Progenitor cell of endocrine pancreas (in vitro differentiated cells): ENCODE measurements at places on chromosomes 2 and 18.

DNA sequence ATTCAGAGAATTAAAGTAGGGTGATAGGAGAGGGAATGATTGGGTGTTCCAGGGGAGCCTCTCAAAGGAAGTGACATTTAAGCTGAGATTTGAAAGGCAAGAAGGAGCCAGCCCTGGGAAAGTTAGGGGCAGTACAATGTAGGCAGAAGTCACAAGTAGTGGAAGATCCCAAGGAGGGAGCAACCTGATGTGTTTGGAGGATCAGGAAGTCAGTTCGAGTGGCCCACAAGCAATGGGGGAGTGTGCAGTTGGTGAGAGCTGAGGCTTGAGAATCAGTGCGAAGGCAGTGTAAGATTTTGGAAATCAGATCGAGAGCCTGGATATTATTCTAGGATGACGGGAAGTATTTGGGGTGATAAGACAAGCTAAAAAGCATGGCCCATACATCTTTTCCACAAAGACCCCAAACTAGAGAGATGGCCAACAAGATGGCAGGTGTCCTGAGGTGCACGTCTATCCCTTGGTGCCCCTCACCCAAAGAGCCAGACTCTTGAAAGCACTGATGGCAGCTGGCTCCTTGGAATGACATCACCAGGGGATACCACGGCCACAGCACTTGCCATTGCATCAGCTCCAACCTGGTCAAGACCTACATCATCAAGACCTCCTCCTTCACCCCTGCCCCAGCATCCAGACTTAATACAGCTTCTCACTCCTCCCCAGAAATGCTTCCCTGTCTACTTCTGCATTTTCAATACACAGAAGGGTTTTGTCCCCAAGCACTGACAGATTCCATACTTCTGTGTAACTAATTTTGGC is 127.3 kb downstream of the BCL2 start:
- H3K27ac ChIP-seq: no peak overlapping the region
- H3K4me3 ChIP-seq: no peak overlapping the region
- no peaks in the 10 kb centered on the region for H3K36me3 ChIP-seq

GRCh38 chr18:44759925-44760342 is 79.2 kb downstream of the SETBP1 start:
- no peaks in the 10 kb centered on the region for H3K27me3 ChIP-seq
- peaks cover 23% of the 10 kb centered on the region for H3K4me1 ChIP-seq
- H3K27ac ChIP-seq: peak overlapping the region; percentile 40
- no peak for DNase-seq

DNA sequence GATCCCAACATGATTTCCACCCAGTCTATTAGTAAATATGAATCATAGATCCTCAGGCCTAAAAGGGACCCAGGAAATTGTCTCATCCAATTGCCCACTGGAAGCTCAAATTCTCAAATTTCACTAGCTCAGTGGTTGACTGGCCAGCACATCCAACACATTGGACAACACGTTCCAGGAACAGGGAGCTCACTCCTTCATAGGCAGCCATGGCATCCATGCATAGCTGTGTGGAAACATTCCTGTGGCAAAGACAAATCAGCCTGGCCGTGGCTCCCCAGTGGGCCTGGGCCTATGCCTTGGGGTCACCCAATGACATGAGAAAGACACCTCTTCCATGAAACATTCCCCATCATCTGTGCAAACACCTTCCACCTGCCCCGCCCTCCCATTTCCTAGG is 261.1 kb downstream of the ANAPC1 start:
- H3K4me1 ChIP-seq: peaks cover 1% of the 10 kb centered on the region
- no peak for DNase-seq
- no peak overlapping the region for H3K27ac ChIP-seq
- peaks cover 4% of the 10 kb centered on the region for H3K27me3 ChIP-seq
- no peak overlapping the region for H3K4me3 ChIP-seq

DNA sequence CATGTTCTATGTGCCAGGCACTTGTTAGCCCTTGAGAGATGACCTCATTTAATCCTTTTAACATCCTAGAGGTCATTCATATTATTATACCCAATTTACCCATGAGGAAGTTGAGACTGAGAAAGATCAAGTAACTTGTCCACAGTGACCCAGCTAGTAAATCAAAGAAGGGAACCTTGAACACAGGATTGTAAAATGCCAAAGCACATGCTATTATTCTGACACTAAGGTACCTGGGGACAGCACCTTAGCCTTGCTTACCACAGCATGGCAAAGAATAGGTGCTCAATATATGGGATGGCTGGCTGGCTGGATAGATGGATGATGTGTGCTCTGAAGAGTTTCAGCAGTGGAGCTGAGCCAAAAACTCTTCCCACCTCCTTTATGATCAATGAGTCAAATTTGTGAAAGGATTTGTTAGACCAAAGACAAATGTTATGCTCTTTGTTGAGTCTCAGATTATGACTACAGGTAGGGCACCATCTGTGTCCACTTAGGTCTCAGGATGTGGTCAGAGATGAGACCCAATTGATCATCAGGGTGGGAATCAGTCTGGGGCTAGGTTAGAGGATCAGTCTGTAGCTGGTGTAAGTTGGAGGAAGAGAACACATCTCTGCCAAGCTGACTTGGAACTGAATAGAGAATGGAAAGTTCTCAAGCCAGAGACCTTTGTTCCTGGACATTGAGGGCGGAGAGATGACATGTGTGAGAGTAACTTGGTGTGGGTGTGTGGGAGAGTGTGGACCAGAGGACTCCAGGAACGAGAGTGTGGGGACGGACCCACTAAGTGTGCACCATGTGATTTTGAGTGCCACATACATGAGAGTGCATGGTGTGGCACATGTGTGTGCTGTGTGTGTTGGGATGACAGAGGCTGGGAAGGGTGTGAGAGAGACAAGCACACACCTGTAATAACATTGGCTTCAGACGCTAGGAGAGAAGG is 16.3 kb upstream of the PKDCC start:
- peaks cover 41% of the 10 kb centered on the region for H3K4me1 ChIP-seq
- no peak overlapping the region for H3K27ac ChIP-seq
- H3K36me3 ChIP-seq: no peaks in the 10 kb centered on the region
- no peaks in the 10 kb centered on the region for H3K27me3 ChIP-seq
- H3K4me3 ChIP-seq: no peak overlapping the region

DNA sequence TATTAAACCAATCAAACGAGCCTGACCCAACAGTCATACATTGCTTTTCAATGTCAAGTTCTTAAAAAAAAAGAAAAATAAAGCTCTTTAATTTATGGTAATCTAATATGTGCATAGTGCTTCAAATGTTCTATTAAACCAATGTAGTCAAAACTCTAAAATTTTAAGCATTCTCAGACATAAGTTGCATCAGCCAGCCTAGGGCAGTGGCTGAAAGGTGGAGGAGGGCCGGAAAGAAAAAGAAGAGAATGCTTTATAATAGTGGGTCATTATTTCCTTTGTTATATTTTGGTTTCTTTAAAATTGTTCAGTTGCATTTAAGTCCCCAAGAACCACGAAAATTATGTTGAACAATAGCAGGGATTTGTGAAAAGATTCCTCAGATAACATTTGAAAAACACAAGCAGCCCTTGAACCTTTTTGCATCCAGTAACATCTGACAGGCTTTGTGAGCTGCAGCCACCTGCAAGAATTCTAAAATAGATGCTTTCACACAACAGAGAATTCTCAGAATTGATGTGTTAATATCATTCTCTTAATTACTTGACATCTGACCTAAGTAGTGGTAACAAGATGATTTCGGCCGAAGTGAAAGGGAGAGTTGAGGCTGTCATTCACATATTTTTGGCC is 252.1 kb downstream of the CDCA7 start:
- H3K27me3 ChIP-seq: peaks cover 2% of the 10 kb centered on the region
- H3K4me3 ChIP-seq: no peak overlapping the region
- peaks cover 10% of the 10 kb centered on the region for H3K4me1 ChIP-seq
- DNase-seq: no peak

GRCh38 chr2:25489631-25490030 is 147.9 kb upstream of the DNMT3A start:
- peaks cover 2% of the 10 kb centered on the region for H3K36me3 ChIP-seq
- peaks cover 16% of the 10 kb centered on the region for H3K4me1 ChIP-seq
- H3K27me3 ChIP-seq: no peaks in the 10 kb centered on the region
- no peak overlapping the region for H3K4me3 ChIP-seq
- no peak overlapping the region for H3K27ac ChIP-seq

DNA sequence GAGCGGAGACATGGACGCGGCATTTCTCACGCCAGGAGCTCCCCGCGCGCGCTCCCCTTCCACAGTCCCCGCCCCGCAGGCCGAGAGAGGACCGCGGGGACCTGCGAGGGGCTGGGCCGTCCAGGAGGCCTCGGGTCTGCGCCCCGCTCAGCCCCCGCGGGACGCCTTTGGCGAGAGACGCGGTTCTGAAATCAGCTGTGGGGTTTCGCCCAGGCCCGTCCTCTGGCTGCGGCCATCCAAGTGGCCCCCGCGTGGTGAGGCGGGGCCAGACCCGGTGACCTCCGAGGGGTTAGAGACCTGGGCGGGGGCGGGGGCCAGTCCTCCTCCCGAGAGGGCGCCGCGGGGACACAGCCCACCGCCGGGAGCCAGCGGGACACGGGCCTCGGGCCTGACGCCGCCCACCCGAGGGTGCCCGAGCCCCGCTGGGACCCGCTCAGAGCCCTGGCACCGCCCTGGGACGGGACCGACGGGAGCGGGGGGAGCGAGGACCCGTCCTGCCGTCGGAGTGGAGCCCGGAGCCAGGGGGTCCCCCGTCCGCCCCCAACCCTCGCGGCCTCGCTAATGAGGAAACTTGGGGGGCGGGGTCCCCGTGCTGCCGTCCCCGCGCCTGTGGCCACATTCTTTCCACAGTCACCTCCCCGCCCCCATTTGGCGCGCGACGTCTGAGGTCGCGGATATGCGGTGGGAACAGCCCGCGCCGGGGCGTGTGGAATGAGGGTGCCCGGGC is 6.1 kb upstream of the SALL3 start:
- H3K27ac ChIP-seq: no peak overlapping the region
- peaks cover 1% of the 10 kb centered on the region for H3K4me1 ChIP-seq
- H3K36me3 ChIP-seq: no peaks in the 10 kb centered on the region
- DNase-seq: no peak
- no peak overlapping the region for H3K4me3 ChIP-seq

- H3K4me3 ChIP-seq: no peak overlapping the region
- no peaks in the 10 kb centered on the region for H3K27me3 ChIP-seq
- no peaks in the 10 kb centered on the region for H3K4me1 ChIP-seq
Observed at GRCh38 chr2:178920916-178921513, 113.8 kb upstream of the TTN start.

- DNase-seq: no peak
- no peaks in the 10 kb centered on the region for H3K36me3 ChIP-seq
- no peak overlapping the region for H3K27ac ChIP-seq
- no peak overlapping the region for H3K4me3 ChIP-seq
- H3K27me3 ChIP-seq: peaks cover 5% of the 10 kb centered on the region
- H3K4me1 ChIP-seq: peaks cover 10% of the 10 kb centered on the region
Observed at GRCh38 chr2:45678791-45679348, 27.4 kb downstream of the PRKCE start.

DNA sequence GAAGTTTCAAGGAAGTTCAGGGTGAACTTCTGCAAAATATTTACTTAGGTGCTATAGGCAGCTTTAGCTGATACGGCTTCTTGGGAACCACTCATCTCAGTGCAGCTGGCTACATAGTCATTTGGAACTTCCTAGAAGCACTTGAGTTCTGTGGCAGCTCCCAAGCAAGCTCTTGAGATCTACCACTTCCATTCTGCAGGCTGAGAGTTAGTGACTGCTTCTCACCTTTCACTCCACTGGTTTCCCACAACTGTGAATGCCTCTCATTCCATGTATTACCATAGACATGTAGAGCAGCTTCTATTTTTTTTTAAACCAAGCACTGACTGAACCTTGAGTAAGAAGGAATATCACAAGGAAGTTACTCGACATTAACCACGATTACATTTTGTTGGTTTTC is 994.1 kb upstream of the ACVR2A start:
- no peak overlapping the region for H3K4me3 ChIP-seq
- H3K27me3 ChIP-seq: peaks cover 3% of the 10 kb centered on the region
- H3K27ac ChIP-seq: no peak overlapping the region
- no peak for DNase-seq
- H3K36me3 ChIP-seq: no peaks in the 10 kb centered on the region

GRCh38 chr2:126650994-126651393 is 5.0 kb upstream of the GYPC start:
- no peak for DNase-seq
- H3K27ac ChIP-seq: no peak overlapping the region
- peaks cover 9% of the 10 kb centered on the region for H3K4me1 ChIP-seq
- H3K4me3 ChIP-seq: no peak overlapping the region
- peaks cover 15% of the 10 kb centered on the region for H3K27me3 ChIP-seq

DNA sequence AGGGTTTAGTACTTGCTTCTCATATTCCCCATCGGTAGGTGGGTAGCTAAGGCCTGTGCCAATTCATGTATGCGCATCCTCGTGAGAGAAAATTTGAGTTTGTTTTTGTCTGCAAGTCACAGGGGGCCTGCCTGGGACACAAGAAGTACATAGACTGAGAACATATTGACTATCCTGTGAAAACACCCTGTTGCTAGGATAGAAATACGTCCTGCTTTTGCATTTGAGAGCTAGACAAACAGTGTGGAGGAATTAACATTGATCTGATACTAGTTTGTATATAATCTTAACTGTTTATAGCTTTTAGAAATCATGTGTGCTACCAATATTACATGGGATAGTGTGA is 10.9 kb downstream of the WDR7 start:
- H3K27ac ChIP-seq: peak overlapping the region; percentile 35
- H3K36me3 ChIP-seq: no peaks in the 10 kb centered on the region
- peaks cover 32% of the 10 kb centered on the region for H3K4me1 ChIP-seq
- DNase-seq: no peak
- no peak overlapping the region for H3K4me3 ChIP-seq
- no peaks in the 10 kb centered on the region for H3K27me3 ChIP-seq

DNA sequence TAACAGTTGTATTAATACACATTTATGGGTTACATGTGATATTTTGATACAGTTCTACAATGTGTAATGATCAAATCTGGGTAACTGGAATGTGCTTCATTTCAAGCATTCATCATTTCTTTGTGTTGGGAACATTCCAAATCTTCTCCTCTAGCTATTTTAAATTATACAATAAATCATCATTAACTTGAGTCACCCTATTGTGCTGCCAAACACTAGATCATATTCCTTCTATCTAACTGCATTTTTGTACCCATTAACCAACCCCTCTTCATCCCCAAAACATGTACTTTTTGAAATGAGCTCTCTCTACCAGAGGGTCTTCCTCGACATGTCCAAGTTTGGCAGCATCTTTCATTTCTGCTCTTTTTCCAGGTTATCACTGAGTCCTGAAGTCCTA is 81.1 kb upstream of the TTC39C start:
- H3K36me3 ChIP-seq: no peaks in the 10 kb centered on the region

DNA sequence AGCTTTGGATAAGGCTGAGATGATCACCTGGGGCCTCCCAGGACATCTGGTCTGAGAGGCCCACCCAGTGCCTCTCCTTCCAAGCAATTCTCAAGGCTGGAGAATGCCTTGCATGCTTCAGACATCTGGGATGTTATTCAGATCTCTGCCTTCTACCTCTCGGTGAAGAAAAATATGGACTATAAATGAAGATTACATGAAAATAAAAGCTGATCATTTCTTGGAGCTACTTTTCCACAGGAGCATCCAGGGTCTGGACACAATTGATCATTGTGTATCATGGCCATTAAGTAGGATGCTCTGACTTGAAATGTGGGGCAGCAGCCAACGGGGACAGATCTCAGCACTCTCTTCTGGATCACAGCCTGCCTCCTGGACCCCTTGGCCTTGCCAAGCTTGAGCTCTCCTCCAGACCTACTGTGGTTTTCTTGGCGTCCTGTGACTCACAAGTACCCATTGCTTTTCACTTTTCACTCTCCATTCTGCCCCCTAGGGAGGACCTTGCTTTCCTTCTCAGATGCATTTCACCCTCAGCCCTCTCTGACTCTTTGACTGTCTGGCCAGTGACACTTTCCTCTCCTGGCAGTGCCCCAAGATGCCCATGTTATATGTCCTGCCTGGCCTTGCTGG is 203.1 kb downstream of the INSIG2 start:
- peaks cover 10% of the 10 kb centered on the region for H3K27me3 ChIP-seq
- H3K4me3 ChIP-seq: no peak overlapping the region
- H3K27ac ChIP-seq: no peak overlapping the region
- no peak for DNase-seq
- no peaks in the 10 kb centered on the region for H3K4me1 ChIP-seq
